ENCODE measurements at places on chromosomes 6 and 20. TPM values are rescaled to one million over a fixed set of nuclear protein-coding genes. Genes with fewer than 3 reads are reported as not detected.

DNA sequence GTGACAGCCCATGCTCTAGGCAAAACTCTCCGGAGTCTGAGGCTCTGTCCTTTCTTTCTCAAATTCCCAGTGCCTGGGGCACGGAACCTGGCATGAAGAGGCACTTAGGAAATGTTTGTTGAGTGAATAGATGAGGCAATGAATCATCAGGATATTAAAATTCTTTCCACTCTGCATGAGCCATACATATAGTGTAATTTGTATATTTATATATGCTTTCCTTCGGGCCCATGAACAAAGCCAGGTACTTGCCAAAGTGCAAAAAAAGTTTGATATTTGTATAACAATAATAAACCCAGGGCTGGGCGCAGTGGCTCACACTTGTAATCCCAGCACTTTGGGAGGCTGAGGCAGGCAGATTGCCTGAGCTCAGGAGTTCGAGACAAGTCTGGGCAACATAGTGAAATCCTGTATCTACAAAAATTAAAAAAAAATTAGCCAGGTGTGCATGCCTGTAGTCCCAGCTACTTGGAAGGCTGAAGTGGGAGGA is 212.3 kb upstream of the ZNF217 start:
- H3K4me3 ChIP-seq, result no peak overlapping the region
- no peaks in the 10 kb centered on the region for H3K36me3 ChIP-seq
- peaks cover 4% of the 10 kb centered on the region for H3K4me1 ChIP-seq

GRCh38 chr6:25889877-25890853 is 16.1 kb upstream of the SLC17A3 start:
- no peaks in the 10 kb centered on the region for H3K36me3 ChIP-seq
- no peak overlapping the region for H3K4me3 ChIP-seq
- H3K4me1 ChIP-seq, result no peaks in the 10 kb centered on the region

The GTSF1L gene
- not detected for total RNA-seq

The FAM217A gene
- total RNA-seq, result not detected

The RGS17 gene
- 0.25 TPM for total RNA-seq

The KIAA0408 gene
- total RNA-seq, result 4.7 TPM

The LHFPL5 gene
- total RNA-seq, result not detected

GRCh38 chr20:45507011-45507820 is 8.2 kb downstream of the SPINT3 start:
- no peaks in the 10 kb centered on the region for H3K27me3 ChIP-seq
- H3K27ac ChIP-seq, result no peak overlapping the region
- no peak overlapping the region for H3K4me3 ChIP-seq
- DNase-seq, result peak; percentile 8
- no peaks in the 10 kb centered on the region for H3K36me3 ChIP-seq

- no peaks in the 10 kb centered on the region for H3K27me3 ChIP-seq
- H3K36me3 ChIP-seq, result no peaks in the 10 kb centered on the region
- no peak overlapping the region for H3K27ac ChIP-seq
- no peaks in the 10 kb centered on the region for H3K4me1 ChIP-seq
- H3K4me3 ChIP-seq, result no peak overlapping the region
- DNase-seq, result no peak
Observed at GRCh38 chr6:24574809-24575208, 71.2 kb downstream of the KIAA0319 start.

DNA sequence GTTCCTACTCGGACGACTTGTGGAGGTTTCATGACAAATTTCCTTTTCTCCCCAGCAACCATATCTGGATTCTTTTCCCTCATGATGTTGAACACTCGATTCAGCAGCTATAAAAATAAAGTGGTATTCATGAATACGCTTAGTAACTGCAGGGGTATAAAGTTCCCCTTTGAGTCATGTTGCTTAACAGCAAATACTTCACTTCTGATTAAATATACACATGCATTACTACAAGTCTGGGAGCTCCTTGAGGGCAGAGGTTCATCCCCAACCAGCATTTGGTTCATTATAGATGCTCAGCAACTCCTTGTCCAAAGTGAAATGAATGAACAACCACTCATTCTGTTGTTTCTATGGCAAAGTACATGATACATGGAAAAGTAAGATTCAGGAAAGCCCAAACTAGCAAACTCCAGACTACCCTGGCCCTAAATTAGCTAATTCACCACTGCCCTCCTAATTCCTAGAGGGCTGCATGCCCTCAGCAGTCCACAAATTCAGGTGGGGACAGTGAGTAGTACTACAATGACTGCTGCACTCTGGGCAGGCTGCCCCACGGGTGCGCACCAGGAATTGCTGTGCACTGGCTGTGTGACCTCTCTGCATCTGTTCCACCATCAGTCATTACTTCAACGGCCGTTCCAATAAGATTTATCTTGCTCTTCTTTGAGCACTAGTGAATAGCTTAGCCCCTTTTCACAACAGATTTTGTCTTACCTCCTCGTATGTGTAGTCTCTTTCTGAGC is 15.2 kb downstream of the EIF2S2 start:
- H3K27ac ChIP-seq, result no peak overlapping the region
- no peaks in the 10 kb centered on the region for H3K27me3 ChIP-seq
- H3K36me3 ChIP-seq, result peaks cover 73% of the 10 kb centered on the region
- no peaks in the 10 kb centered on the region for H3K4me1 ChIP-seq
- DNase-seq, result no peak

GRCh38 chr20:5474646-5475550 is 158.1 kb upstream of the PROKR2 start:
- H3K4me3 ChIP-seq, result no peak overlapping the region
- peak; percentile 69 for DNase-seq
- no peaks in the 10 kb centered on the region for H3K36me3 ChIP-seq
- no peaks in the 10 kb centered on the region for H3K27me3 ChIP-seq
- no peaks in the 10 kb centered on the region for H3K4me1 ChIP-seq

GRCh38 chr20:16072220-16072619 is 501.0 kb downstream of the KIF16B start:
- DNase-seq, result no peak
- H3K36me3 ChIP-seq, result no peaks in the 10 kb centered on the region
- H3K4me1 ChIP-seq, result no peaks in the 10 kb centered on the region
- H3K4me3 ChIP-seq, result no peak overlapping the region
- no peaks in the 10 kb centered on the region for H3K27me3 ChIP-seq

GRCh38 chr6:71347119-71347518 is 58.5 kb downstream of the OGFRL1 start:
- no peak overlapping the region for H3K27ac ChIP-seq
- H3K4me1 ChIP-seq, result peaks cover 22% of the 10 kb centered on the region
- H3K36me3 ChIP-seq, result no peaks in the 10 kb centered on the region

The PCK1 gene
- total RNA-seq, result 13.0 TPM

The F13A1 gene
- 58.4 TPM for total RNA-seq

GRCh38 chr6:159110013-159110412 is 59.2 kb upstream of the FNDC1 start:
- no peak for DNase-seq
- H3K27me3 ChIP-seq, result no peaks in the 10 kb centered on the region
- no peak overlapping the region for H3K4me3 ChIP-seq
- no peaks in the 10 kb centered on the region for H3K36me3 ChIP-seq
- H3K4me1 ChIP-seq, result no peaks in the 10 kb centered on the region

GRCh38 chr6:37889486-37889885 is 70.0 kb downstream of the ZFAND3 start:
- H3K36me3 ChIP-seq, result no peaks in the 10 kb centered on the region
- H3K4me1 ChIP-seq, result peaks cover 27% of the 10 kb centered on the region
- H3K27ac ChIP-seq, result no peak overlapping the region
- no peak overlapping the region for H3K4me3 ChIP-seq
- H3K27me3 ChIP-seq, result no peaks in the 10 kb centered on the region
- DNase-seq, result no peak

- no peaks in the 10 kb centered on the region for H3K27me3 ChIP-seq
- H3K36me3 ChIP-seq, result no peaks in the 10 kb centered on the region
- H3K4me1 ChIP-seq, result no peaks in the 10 kb centered on the region
- H3K27ac ChIP-seq, result no peak overlapping the region
- H3K4me3 ChIP-seq, result no peak overlapping the region
- DNase-seq, result no peak
Observed at GRCh38 chr6:42735976-42736375, 9.9 kb downstream of the TBCC start.

GRCh38 chr6:103570431-103570830 is 1289.3 kb downstream of the HACE1 start:
- H3K4me3 ChIP-seq, result no peak overlapping the region
- no peak overlapping the region for H3K27ac ChIP-seq
- H3K27me3 ChIP-seq, result no peaks in the 10 kb centered on the region

The TXLNB gene
- 0.49 TPM for total RNA-seq

- no peak overlapping the region for H3K4me3 ChIP-seq
- DNase-seq, result no peak
- peaks cover 8% of the 10 kb centered on the region for H3K4me1 ChIP-seq
- H3K36me3 ChIP-seq, result no peaks in the 10 kb centered on the region
- H3K27me3 ChIP-seq, result no peaks in the 10 kb centered on the region
Observed at GRCh38 chr6:21198032-21198640, 395.4 kb upstream of the SOX4 start.

DNA sequence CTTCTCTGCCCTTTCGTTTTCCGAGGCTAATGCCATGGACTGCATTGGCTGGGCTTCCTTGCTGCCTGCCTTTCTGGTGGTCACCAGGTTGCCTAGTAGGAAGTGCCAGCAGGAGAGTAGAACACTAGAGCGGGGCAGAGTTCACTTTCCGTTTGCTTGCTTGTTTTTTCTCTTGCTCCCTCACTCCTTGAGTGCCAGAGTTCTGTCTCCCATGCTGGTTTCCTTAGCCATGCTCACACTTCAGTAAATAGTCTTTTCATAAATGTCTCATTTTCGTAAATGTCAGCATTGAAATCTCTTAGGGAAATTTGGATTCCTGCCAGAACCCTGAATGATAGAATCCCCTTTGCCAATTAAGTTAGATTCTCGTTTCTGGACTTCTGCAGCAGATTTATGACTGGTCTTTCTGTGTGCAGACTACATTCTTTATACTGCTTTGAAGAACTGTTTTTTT is 63.9 kb downstream of the FAM83B start:
- no peak for DNase-seq
- H3K36me3 ChIP-seq, result no peaks in the 10 kb centered on the region
- no peak overlapping the region for H3K27ac ChIP-seq
- no peak overlapping the region for H3K4me3 ChIP-seq

DNA sequence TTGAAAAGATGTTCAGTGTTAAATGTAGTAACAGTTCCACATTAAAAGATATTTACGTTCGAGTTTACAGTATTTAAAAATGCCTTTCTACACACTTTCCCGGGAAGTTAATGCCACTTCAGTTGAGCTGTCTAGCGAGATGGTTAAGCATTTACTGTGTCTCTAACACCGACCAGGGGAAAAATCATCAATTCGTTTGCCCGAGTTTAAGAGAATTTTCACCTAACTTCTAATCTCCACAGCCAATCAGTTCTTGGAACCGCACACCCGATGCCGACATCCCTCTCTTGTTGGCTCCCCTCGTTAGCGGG is 58.2 kb downstream of the FAM217A start:
- peak overlapping the region; percentile 97 for H3K27ac ChIP-seq
- H3K4me1 ChIP-seq, result peaks cover 79% of the 10 kb centered on the region
- no peak for DNase-seq
- peak overlapping the region; percentile 78 for H3K4me3 ChIP-seq
- no peaks in the 10 kb centered on the region for H3K27me3 ChIP-seq

DNA sequence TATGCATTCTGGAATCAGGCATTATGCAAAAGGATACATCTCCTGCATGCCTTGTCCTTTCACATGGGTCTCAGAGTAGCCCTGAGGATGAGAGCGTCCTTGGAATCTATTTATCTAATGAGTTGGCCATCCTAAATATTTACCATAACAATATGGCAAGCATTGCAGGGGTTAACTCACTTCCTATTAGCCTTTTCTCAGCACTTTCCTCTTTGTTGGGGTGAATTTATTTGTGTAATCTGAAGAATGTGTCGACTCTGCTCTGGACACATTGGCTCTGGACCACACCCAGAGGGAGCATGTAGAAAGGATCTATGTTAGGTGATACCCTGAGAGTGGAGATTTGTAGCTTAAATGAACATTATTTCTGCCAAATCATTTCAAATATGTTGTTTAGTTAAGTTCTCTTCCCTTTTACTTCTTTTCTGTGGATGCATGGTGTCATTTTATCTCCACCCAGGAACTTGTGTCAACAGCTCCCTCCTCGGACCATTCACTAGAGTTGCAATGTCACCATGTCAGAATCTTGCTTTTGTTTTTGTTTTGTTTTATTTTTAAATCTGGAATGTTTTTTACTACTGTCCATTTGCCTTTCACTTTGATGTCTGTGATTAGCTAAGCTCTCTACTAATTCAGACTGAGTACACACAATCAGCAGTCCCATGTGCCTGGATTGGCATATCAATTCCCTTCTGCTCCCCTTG is 757.0 kb upstream of the MMS22L start:
- H3K4me3 ChIP-seq, result no peak overlapping the region
- no peaks in the 10 kb centered on the region for H3K36me3 ChIP-seq
- H3K27me3 ChIP-seq, result no peaks in the 10 kb centered on the region
- DNase-seq, result no peak
- no peaks in the 10 kb centered on the region for H3K4me1 ChIP-seq
- no peak overlapping the region for H3K27ac ChIP-seq

GRCh38 chr6:145954985-145955384 is 9.2 kb downstream of the SHPRH start:
- no peaks in the 10 kb centered on the region for H3K36me3 ChIP-seq
- no peak overlapping the region for H3K27ac ChIP-seq
- no peak overlapping the region for H3K4me3 ChIP-seq

- H3K4me3 ChIP-seq, result no peak overlapping the region
- H3K27ac ChIP-seq, result no peak overlapping the region
- peaks cover 9% of the 10 kb centered on the region for H3K4me1 ChIP-seq
- no peaks in the 10 kb centered on the region for H3K36me3 ChIP-seq
Observed at GRCh38 chr20:37726971-37727956, 33.4 kb downstream of the CTNNBL1 start.

The TRIM15 gene
- not detected for total RNA-seq

- H3K27me3 ChIP-seq, result no peaks in the 10 kb centered on the region
- H3K4me3 ChIP-seq, result no peak overlapping the region
- no peak overlapping the region for H3K27ac ChIP-seq
- no peaks in the 10 kb centered on the region for H3K4me1 ChIP-seq
- H3K36me3 ChIP-seq, result no peaks in the 10 kb centered on the region
Observed at GRCh38 chr6:105015482-105015881, 58.6 kb downstream of the LIN28B start.

Data from vagina (tissue), 2 donors.